Activated T-cell treated with anti-CD3 and anti-CD28 coated beads for 48 hours (primary cell): ENCODE measurements at places on chromosomes 4 and X.

- no peak for DNase-seq
Observed at GRCh38 chrX:107629540-107629909, 1.2 kb downstream of the PRPS1 start.

DNA sequence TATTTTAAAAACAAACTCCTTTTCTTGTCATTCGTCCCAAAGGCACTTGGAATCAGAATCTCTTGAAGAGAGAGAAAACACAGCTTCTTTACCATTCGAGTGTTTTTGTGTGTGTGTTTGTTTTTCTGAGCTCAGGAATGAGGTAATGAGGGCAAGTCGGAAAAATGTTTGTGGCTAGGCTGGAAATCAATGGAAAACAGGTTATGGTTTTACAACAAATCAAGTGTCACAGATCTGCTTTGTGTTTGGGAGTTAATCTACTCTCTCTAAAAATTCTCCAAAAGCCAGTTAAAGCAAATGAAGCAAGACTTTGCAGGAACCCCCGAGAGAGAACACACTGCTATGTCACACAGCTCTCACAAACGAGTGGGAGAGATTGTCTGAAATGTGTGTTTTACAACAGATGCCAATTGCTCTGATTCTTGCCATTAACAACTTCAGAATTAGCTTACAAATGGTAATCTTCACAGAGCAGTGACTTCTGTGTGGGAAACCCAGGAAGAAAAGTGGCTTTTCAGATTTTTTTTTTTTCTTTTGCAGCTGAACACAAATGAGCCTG, 264.1 kb downstream of the CBLL2 start:
- no peak for DNase-seq

DNA sequence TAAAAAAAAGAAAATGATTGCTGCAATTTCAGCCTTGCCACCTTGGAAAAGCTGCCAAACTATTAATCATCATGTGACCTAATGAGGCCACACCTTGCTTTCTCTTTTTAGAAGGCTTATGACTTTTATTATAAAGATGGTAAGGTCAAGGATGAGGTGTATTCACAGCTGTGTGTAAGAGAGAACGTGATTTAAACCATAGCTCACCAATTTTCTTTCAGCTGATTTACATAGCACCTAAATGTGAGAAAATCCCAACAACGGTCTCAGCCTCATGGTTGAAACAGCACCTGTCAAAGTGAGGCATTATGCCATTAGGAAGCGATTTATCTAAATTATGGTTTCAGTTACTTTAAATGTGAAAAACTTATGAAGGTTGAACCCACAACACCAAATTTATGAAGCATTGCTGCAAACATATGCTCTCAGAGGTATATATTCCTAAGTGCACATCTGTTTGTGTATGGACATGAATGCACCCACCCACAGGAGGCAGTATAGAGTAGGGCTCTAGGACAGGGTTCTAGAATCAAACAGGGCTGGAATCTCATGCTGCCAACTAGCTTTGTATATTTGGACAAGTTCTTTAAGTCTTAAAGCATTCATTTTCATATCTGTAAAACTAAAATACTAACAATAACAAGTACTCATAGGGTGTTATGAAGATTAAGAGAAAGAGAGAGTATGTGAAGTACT, 40.7 kb downstream of the ANXA3 start:
- DNase-seq: peak; percentile 3

GRCh38 chrX:139784807-139785206, 76.8 kb upstream of the MCF2 start:
- DNase-seq: no peak

DNA sequence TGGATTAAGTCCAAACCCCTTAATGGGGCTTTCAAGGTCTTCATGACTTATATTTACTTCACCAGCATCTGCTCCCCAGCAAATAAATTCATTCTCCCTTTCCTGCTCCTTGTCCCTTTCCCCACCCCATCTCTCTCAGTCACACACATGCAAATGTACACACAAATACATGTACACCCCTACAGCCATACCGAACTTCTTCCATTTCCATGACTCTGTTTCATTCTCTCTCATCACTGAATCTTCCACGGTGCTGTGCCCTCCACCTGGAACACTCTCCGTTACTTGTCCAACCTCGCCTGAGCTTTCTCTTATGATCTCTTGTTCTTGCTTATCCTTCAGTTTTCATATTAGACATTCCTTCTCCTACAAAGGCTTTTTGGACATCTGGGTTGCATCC, 22.0 kb upstream of the RPA4 start:
- no peak for DNase-seq

DNA sequence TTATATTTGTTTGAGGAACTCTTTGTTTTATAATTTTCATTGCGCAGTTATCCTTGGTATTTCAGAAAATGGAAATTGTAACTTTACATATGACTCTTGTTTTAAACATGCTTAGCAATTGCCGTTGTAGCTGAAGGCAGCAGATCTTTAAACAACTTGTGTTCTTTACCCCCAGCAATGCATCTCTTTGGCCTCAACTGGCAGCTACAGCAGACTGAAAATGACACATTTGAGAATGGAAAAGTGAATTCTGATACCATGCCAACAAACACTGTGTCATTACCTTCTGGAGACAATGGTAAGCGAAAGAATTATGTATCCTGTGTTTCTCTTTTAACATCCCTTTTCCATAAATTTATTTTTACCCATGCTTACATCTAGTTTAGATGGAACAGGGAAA, 263.6 kb downstream of the DCTD start:
- DNase-seq: no peak

DNA sequence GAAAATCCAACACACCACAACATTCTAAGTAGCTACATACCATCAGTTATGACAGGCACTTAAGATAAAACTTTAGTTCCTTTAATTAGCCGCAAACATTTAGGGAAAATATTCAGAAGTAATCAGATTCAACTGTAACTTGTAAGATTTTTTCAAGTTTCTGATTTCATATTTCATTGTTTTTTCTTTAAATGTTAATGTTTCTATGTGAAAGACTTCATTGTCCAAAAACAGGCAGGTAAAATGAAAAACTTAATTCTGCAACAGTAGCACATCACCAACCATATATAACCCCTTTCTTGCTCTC, 11.6 kb upstream of the ODAM start:
- DNase-seq: no peak

DNA sequence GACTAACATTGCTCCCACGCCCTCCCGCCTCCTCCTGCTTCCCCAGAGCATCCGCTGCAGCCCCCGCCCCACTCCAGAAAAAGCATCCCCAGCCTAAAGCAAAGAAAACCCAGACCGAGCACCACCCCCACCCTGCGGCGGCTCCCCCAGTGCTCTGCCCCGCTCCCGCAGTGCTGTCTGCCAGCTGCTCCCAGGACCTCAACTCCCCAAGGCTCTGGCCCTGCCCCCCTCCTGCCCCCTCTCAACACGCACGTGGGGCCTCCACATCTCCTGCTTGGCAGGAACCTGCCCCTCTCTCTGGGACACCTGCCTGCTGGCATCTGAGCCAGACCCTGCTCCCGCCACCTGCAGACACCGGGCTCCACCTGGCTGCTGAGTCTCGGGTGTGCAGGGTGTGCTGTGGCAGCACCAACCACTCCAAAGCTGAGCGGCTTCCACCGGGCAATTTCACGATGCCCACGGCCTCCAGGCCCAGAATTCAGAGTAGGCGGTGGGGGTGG, 79.4 kb downstream of the FAM53A start:
- DNase-seq: no peak
